Foreskin fibroblast (primary cell): ENCODE measurements at places on chromosomes 2 and 18.

DNA sequence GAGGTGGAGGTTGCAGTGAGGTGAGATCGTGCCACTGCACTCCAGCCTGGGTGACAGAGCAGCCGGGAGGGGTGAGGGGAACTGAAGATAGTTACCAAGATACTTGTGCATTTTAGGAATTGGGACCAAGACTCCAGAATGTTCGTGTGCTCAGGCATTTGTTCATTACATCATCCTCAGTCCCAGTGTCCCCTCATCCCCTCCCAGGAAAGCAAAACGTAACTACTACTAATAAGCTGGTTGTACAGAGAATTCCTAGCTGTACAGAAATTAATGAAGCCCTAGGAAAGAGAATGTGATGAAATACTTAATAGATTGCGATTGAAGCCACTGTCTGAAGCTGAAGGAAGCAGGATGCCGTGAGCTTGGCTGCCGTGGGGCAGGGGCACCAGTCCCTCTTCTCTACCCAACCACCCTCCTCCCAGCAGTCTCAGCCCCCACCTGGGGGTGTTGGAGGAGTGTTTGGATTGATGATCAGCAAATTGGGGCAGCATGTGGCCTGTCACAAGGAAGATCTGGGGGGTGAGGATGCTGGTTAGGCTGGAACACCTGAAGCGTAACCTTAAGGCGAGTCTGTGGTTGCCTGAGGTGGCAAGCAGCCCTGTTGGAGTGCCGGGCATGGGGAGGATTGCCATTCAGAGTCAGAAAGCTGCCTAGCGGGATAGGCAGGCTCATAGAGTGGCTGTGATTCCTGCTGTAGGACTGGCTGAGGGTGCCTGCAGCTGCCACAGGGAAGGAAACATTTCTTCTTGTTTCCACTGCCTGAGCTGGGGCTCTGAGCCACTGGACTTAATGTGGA lies 140.9 kb downstream of the SH3RF3 start:
- DNase-seq: no peak

- DNase-seq: no peak
Observed at GRCh38 chr2:140136366-140136765, 1356.2 kb upstream of the NXPH2 start.

GRCh38 chr2:178241844-178242551 lies 47.7 kb downstream of the OSBPL6 start:
- peak; percentile 92 for DNase-seq

DNA sequence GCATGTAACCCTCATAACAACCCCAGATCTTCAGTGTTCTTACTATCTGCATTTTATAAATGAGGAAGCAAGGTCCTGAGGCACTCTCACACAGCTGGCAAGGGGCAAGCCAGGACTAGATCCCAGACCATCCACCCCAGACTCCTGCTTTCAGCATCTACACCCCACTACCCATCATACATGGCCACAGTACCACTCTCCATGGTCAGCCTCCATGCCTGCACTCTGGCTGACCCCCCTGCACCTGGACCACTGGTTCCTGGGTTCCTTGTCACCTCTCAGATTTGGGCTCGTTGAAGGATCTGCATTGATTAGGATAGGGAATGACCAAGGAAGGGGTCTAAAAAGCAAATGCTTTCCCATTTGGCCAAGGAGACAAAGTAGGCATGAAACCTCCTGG lies 36.0 kb upstream of the TEX51 start:
- DNase-seq: no peak

GRCh38 chr2:1544478-1545069 lies 131.3 kb downstream of the TPO start:
- peak; percentile 57 for DNase-seq

DNA sequence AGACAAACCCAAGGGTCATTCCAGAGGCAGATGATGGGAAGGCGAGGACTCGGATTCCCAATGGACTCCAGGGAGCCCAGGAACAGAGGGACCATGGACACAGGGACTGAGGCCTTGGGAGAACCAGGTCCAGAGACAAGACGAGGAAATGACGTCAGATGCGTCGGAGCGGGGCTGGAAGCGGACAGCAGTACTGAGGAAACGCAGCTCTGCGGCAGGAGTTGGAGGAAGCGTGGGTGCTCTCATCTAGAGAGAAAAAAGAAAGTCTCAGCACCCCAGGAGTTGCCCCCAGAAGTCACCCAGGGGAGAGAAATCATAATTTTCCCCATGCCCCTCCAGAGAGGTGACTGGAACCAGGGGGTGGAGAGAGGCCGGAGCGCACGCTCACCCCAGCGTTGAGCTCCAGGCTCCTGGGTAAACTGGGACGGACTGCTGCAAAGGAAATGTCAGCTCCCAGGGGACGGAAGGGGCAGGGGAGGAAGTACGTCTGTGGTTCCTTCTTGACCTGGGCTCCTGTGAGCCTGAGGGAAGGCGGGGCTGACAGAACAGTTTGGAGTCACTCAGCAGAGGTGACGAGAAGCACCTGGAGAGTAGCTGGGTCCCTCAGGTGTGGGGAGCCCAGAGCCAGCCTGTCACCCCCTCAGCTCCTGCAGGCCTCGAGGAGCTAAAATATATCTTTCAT lies 44.7 kb downstream of the CMPK2 start:
- DNase-seq: no peak

DNA sequence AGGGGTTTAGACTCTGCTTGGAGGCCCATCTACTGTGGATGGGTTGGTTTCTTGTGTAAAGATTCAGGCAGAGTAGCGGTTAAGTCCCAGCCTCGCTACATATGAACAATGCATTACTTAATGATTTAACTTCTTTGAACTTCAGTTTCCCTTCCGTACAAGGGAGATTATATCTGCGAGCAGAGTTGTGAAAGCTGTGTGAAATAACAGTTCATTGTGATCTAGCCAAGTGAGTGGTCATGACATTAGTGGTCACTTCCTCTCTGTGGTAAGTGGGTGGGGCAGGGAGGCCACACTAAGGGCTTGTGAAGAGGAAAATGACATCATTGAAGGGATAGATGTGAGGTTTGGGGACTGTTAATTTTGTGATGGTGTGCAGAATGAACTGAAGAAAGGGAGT lies 14.1 kb upstream of the MEX3C start:
- DNase-seq: peak; percentile 30

- DNase-seq: peak; percentile 55
Observed at GRCh38 chr18:68418881-68419280, 296.0 kb downstream of the TMX3 start.

DNA sequence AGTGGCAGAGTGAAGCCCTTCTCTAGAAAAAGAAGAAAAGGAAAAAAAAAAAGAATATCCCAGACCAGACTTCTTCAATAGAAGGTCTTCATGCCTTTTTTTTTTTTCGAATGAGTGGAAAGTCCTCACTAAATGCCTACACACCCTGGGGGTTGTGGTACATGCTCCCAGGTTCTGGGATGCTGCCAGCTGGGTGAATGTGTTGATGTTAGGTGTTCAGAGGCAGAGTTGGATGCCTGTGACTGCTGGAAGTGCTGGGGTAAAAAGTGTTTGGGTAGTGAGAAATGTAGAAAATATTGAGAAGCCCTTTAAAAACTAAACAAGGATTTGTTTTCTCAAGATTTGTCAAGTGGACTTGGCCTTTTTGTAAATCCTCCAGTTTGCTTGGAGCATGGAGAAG lies 318.6 kb downstream of the SLC4A3 start:
- no peak for DNase-seq

DNA sequence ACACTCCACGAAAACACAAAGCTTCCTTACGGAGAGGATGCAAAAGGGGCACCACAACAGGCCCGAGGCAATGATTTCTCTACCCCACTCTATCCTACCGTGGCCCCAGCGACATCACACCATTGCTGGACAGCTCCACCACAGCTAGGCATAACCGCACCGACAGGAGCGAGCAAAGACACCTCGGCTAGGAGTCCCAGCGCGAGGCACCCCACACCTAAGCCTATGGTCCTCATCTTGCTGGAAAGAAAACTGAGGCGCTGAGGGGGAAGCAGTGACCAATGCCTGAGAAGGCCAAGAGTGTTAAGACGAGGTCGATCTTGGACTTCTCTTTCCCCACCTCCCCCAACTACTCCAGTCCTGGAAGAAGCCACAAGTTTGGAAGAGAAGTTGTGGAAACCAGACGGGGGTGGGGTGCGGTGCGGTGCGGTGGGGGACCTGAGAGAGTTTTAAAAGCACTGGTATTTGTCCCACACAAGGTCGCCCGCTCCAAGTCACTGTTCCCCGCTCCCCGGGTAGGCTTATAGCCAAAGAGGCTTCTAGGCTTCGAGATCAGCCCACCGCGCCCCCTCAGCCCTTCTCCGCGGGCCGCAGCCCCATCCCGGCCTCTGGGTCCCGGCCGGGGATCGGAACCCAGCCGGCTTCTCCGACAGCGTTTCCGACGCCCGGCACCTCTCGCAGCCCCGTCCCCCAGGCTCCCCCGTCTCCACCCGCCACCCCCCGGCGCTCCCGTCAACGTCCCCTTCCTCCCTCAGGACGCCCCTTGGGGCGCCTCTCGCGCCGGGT lies 766 bp downstream of the PDE6D start:
- DNase-seq: peak; percentile 18

DNA sequence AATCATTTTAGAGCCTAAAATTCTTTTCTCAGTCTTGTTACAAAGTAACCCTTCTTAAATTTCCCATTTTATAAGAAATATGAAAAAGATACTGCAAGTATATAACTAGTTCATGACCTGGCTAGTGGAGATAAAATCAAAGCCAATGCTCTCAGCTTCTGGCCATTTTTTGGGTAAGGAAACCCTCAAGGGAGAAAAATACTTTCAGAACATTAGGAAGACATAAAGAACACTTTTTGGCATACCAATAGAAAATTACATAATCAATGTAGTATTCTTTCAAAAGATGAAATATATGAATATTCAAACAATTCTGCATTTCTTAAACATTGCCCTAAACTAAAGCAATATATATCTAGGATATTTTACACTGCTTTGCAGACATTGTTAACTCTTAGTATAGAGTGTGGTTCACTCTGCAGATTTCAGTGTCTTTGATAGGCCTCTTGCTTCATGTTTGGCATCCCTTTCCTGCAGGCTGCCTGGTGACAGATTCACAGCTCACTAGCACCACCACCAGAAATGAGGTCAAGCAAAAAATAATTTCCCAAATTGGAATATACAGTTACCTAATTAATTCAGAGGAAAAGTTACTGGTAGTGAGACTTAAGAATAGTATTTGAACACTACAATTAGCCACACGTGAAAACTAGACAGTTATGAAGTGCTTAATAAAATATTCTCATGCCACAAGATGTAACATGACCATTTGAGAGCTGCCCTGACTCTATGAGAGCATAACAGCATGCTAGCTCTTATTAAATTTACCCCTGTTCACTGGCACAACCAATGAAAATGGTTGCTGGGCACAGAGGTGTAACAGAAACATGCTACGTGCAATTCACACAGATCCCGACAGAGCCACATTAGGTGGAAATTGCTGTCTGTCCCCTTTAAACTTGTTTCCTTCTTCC lies 36.0 kb downstream of the PAIP2B start:
- DNase-seq: peak; percentile 47

- peak; percentile 26 for DNase-seq
Observed at GRCh38 chr2:200377355-200378336, 71.2 kb downstream of the SPATS2L start.

GRCh38 chr2:217834744-217835513 lies 167.9 kb downstream of the TNS1 start:
- DNase-seq: no peak

GRCh38 chr2:12824351-12824777 lies 107.6 kb downstream of the TRIB2 start:
- peak; percentile 73 for DNase-seq

DNA sequence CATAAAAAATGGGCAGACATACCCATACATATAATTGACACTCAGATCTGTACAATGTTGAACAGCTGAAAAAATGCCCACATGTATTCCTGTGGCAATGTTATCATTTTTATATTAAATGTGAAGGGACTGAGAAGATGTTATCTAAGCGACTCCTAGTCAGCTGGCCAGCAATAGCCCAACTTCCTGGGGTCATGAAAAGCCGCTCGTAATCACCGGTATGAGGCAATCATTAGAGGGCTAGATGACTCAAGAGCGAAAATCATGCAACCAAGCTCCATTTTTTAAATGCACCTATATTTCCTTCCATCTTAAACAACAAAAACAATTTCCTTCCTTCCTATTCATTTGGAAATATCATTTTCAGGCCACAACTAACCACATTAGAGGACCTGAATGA lies 274.6 kb upstream of the CCDC68 start:
- DNase-seq: peak; percentile 64

DNA sequence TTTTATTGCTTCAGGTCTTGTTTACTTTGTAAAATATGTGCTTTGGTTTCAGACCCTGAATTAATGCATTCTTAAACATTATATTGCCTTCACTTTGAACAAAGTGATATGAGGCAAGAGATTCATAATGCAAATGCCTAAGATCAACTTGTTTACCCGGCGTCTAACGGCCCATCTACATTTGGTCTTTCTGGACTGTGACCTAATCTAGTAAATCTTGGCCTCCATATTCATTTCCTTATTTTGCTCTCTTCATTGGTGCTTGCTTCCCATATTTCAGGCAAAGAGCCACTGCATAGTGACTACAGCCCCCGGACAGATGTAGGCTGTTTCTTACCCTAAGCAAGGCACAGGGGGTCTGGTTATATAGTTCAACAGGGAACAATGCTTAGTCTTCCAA lies 53.0 kb upstream of the SLC39A10 start:
- no peak for DNase-seq

DNA sequence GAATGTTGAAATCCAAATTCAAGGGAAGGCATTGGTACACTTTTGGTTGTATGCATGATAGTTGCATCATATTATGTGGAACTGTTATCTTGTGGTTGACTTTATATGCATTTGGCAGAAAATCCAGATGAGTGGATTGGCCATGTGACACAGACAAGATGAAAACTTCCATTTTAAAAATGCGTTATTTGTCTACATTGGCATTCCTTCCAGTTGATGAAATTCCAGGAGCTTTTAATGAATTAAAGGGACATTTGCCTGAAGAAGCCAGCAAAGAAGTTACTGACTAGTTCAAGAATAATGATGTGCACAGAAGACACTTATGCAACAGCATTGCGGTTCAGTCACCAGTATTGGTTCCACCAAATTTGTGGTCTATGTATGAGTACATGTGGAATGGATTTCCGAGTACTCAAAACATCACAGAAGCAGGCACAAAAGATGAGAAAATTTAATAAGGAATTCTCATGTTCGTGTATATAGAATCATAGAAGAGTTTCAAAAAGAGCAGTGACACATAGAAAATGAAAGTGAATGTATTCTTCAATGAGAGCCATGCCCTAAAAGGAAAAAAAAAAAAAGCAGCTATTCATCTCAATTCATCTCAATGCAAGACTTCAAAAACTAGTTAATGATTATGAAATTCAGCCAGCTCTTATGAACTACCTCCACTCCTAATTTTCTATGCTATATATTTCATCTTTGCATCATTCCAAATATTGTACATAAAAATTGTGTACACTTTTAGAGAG lies 232.1 kb downstream of the RBM43 start:
- DNase-seq: peak; percentile 89

- peak; percentile 23 for DNase-seq
Observed at GRCh38 chr2:131394147-131394931, 30.4 kb upstream of the RAB6D start.

- peak; percentile 45 for DNase-seq
Observed at GRCh38 chr2:55419233-55419678, 400 bp downstream of the CCDC88A start.
